ENCODE measurements at places on chromosomes 4 and X. TPM values are rescaled to one million over a fixed set of nuclear protein-coding genes. Genes with fewer than 3 reads are reported as not detected.

TMEM31 gene
- total RNA-seq, result not detected

CT45A2 gene
- not detected for total RNA-seq

KDR gene
- total RNA-seq, result 17.1 TPM

HMGB3 gene
- total RNA-seq, result not detected

JAKMIP1 gene
- total RNA-seq, result not detected

ETDA gene
- not detected for total RNA-seq

NWD2 gene
- not detected for total RNA-seq

FRG2 gene
- total RNA-seq, result not detected

IQSEC2 gene
- total RNA-seq, result 22.3 TPM

CASP3 gene
- 12.5 TPM for total RNA-seq

MAGEB17 gene
- not detected for total RNA-seq

PPEF2 gene
- total RNA-seq, result not detected

HDX gene
- total RNA-seq, result 2.2 TPM

ZMAT1 gene
- total RNA-seq, result 16.8 TPM

CCKAR gene
- total RNA-seq, result 21.1 TPM

SPANXC gene
- total RNA-seq, result not detected

SLC49A3 gene
- total RNA-seq, result 12.8 TPM

PAGE1 gene
- total RNA-seq, result not detected

DGKK gene
- total RNA-seq, result not detected

NAP1L3 gene
- not detected for total RNA-seq

RNF212 gene
- not detected for total RNA-seq

MAPK10 gene
- total RNA-seq, result 103 TPM

SHROOM4 gene
- total RNA-seq, result 1.2 TPM
